ENCODE measurements at places on chromosomes 5 and 9.

GRCh38 chr9:16532272-16532671 lies 338.2 kb downstream of the BNC2 start:
- DNase-seq: no peak

- DNase-seq: no peak
These were observed 123.6 kb downstream of the PALM2AKAP2 start for GRCh38 chr9:109903515-109904138.

DNA sequence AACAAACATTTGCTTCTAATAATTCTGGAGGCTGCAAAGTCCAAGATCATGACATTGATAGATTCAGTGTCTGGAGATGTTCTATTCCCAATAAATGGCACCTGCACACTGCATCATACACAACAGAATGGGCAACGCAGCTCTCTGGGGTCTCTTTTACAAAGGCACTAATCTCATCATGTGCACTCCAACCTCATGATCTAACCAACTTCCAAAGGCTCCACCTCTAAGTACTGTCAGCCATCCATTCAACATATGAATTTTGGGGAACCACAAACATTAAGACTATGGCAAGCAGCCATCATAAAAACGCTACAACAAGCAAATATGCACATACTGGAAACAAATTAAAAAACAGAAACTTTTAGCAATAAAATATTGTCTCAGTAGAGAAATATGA lies 121.1 kb downstream of the CYLC2 start:
- DNase-seq: no peak

- no peak for DNase-seq
These were observed 248.5 kb downstream of the AP3B1 start for GRCh38 chr5:78046006-78046405.

- DNase-seq: peak; percentile 54
These were observed at the start of gene CORO2A for GRCh38 chr9:98192503-98193335. CORO2A (minus strand) TSS chr9:98192637; CDS start chr9:98157660, 34,977 bp downstream.

GRCh38 chr9:78973907-78974306 lies 597.9 kb upstream of the TLE4 start:
- no peak for DNase-seq

DNA sequence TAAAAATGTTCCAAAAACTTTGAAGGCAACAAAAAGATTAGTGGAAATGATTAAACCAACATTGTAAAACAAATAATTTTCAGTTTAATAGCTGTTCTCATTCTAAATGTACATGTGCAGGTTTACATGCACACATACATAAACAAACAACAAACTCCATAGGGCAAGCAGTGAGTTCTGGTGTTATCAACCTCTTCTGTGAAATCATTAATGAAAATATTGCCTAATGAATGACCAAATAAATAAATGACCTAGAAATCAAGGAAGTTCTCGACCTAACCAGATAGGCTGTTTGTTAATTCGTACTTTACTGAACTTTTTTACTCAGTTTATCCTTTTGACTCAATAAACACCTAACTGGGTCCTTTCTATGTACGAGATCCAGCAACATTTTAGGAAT lies 165.5 kb upstream of the RORB start:
- no peak for DNase-seq

DNA sequence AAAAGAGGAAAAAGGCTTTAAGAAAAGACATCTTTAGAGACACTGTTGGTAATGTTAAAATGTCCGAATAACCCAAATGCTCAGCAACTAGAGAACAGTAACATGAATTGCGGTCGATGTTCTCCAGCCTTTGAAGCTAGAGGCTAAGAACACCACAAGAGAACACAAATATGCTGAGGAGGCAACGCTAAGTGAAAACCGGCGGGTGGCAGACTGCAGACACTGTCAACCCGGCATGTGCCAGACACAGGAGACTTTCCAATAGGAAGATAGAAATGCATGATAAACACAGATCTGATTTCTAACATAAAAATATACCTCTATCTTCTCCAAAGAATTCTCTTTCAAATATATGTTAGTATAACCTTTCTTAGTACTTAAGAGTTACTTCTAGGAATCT lies 18.4 kb upstream of the DDX41 start:
- no peak for DNase-seq

- DNase-seq: no peak
These were observed 142.1 kb downstream of the EPB41L4A start for GRCh38 chr5:112276991-112277390.

- DNase-seq: no peak
These were observed 75.3 kb upstream of the PJA2 start for GRCh38 chr5:109485030-109485429.

DNA sequence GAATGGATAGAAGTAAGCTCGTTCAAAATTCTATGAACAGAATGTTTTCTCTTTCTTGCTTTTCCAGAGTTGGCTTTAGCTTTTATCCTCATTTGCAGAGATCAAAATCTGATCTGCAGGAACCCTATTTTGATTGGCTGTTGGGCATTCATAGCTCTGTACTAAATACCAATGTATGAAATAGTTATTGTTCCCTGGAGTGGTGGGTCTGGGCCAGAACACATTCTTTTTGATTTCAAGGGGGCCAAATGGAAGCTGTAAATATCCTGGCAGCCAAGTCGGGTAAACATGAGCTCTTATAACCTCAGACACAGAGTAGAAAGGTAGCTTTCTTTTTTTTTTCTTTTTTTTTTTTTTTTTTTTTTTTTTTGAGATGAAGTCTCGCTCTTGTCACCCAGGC lies 241.5 kb downstream of the PDZD2 start:
- no peak for DNase-seq

DNA sequence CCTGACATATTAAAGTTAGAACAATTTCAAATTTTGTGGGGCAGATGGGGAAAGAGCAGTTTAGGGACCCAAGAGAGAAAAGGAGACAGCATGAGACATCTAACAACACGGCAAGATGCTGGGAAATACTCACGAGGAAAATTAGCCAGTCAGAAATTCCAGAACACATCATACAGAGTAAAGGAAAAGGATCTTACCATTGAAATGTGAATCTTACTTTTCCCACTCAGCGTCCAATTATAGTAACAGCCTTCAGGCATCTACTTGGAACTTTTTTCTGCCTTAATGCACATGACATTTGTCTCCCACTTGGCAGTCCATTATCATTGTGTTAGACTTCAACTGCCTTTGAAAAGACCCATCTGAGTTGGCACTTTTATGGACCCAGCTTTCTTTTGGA lies 189.7 kb upstream of the SLC27A6 start:
- no peak for DNase-seq

- DNase-seq: no peak
These were observed 64.4 kb upstream of the POU5F2 start for GRCh38 chr5:93805616-93806379.

DNA sequence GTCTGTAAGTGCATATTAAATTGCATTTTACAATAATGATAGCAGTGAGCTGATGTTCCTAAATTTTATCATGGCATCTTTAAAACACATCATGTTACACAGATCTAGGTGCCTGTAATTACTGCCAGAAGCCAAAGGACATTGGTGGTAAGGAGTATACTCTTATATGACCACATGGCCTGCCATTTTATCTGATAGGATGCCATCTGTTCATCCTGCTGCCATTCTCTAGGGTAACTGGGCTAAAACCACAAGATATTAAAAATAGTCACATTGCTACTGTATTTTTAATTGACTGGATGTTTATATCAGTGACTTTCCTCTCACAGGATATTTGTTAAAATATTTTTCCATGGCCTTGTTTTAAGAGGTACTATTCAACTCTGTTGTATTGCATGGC lies 53.1 kb downstream of the HCN1 start:
- DNase-seq: no peak

GRCh38 chr9:107086460-107086859 lies 196.6 kb upstream of the RAD23B start:
- no peak for DNase-seq

GRCh38 chr5:16265141-16265540 lies 85.5 kb upstream of the MARCHF11 start:
- no peak for DNase-seq

- DNase-seq: no peak
These were observed 355.3 kb downstream of the KIAA0825 start for GRCh38 chr5:94263068-94263467.

DNA sequence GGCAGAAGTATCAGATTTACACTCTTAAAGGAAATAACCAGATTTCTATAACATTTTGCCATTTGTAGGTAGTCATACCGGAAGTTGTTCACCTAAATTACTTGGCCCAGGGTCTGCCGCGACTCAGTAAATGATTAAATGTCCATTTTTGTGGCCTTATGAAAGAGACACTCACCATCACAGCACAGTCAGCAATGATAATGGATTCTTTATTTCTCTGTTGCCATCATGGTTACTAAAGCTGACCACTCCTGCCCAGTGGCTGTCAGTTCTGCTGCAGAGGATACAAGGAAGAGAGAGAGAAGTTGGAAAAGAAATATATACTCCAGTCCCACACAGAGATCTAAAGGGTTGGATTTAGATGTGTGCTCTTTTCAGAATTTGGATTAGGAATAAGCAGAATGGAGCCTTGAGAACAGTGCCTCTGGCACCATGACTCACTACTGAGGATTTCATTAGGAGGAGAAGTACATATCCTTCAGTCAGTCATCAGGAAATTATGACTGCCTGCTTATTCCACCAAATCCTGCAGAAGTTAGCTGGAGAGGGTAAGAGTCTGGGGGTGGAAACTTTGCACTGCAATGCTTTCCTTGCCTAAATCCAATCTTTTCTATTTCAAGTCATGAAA lies 72.8 kb upstream of the EFNA5 start:
- DNase-seq: no peak

DNA sequence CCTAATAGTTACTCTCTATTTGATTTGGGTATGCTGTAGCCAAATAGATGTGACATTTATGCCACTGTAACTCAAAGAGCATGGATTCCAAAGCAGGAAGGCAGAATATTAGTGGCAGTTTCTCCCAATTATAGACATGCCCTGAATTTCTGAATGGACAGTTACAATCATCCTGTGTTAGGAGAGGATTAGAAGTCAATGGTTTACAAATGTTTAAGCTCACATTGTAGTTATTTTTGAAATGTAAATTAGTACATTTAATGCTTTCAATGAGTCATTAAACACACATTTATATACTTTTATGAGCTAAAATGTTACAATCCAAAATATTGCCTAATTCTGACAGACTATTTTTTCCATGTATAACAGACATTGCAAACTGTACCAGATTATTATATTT lies 62.3 kb upstream of the CDH18 start:
- no peak for DNase-seq

DNA sequence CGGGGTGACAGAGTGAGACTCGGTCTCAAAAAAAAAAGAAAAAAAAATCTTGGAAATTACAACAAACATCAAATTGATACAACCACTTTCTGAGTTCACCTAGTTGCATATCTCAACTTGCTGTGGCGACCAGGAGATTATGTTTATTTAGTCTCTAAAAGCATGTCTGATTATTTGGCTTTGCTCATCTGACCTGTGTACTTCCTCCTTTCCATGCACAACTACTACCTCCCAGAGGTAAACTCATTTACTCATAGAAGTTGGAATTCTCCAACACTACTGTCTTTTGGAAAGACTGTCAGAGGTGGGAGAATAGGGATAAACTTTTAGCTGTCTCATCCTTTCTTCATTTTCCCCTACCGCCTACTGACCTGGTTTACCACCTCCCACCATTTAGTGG lies 42.6 kb downstream of the MTMR12 start:
- DNase-seq: no peak

DNA sequence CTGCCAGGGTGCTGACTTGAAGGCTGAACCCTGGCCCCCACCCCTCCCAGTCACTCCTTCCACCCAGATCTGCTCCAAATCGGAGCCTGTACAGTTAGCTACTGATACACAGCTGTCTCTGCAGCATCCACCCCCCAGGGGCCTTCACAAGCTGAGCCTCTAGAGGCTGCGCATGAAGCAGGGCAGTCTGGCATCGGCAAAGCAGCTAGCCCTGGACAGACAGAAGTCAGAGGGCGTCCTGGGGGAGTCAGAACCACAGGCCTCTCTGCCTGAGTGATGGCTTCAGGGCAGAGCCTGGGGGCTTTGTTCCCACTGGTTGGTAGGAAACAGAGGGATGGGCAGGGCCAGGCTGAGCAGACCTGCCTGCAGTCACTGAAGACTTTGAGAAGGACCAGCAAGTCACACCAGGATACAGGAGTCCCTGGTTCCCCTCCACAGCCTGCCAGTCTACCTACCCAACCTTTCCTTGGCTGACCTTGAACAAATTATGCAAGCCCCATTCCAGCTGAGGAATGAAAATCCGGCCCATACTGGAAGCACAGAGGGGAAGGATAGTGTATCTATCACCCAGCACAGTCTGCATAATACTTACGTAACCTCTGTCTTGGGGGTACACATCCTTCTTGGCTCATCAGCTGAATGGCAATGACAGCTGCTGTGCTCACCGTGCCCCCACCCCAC lies 8.8 kb downstream of the VDAC1 start:
- no peak for DNase-seq

DNA sequence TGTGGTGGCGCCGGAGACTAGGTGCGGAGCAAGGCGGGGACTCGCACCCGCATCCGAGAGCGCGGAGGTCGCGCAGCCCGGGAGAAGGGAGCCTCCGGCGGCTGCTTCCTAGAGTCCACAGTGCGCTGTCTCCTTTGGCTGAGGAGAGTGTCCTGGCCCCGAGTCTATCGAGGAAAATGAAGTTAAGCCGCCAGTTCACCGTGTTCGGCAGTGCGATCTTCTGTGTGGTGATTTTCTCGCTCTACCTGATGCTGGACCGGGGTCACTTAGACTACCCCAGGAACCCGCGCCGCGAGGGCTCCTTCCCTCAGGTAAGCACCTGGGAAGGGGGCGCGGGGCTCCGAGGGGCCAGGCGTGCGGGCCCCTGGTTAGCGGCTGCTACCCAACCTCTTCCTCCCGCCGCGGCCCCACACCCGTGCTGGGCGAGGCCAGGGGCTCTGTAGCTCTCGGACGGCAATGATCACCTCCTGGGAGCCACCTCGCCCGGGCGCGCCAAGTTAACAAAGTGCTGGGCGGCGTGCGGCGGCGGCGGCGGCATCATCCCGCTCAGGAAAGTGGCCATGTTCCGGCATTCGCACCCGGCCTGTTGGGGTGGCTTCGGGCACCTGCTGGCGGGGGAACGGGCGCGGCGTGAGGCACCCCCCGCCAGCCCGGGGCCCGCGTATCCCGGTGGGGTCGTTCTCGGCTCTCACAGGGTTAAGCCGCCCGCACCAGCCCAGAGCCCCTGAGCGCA lies 681 bp downstream of the MAN2A1 start:
- DNase-seq: no peak

DNA sequence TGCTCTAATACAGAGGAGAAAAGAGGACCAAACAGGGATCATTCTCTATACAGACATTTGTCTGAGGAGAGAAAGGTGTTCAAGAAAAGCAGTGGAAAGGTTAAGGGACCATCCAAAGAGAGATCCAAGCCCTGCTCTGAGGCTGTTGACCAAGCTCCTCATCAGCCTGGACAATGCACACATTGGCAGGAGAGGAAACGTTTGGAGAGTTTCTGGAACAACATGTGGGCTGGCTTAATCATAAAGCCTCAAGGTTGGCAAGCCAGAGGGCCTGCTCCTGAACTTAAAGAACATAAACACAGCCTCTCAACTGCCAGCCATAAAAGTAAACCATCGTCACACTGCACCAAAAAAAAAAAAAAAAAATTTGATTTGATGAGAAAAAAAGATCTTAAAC lies 184.4 kb upstream of the SLC12A2 start:
- no peak for DNase-seq

- DNase-seq: no peak
These were observed 20.1 kb upstream of the MARCHF6 start for GRCh38 chr5:10333154-10334006.

All from GM19239 (cell line).